ENCODE measurements at places on chromosomes 12 and 14. TPM values are rescaled to one million over a fixed set of nuclear protein-coding genes. Genes with fewer than 3 reads are reported as not detected.

The KRT82 gene
- polyA plus RNA-seq = not detected

The PLEK2 gene
- polyA plus RNA-seq = 2.2 TPM

The KLHL33 gene
- 0.15 TPM for polyA plus RNA-seq

The GUCY2C gene
- polyA plus RNA-seq = 2.1 TPM

The SOS2 gene
- polyA plus RNA-seq = 3.8 TPM

The FSCB gene
- not detected for polyA plus RNA-seq

The USP15 gene
- 60.3 TPM for polyA plus RNA-seq

The CEBPE gene
- polyA plus RNA-seq = not detected

The CLEC4D gene
- polyA plus RNA-seq = 0.17 TPM

The CBX5 gene
- polyA plus RNA-seq = 175 TPM

The P2RX2 gene
- polyA plus RNA-seq = 2.3 TPM

The NRIP2 gene
- 0.66 TPM for polyA plus RNA-seq

The NXPH4 gene
- 0.89 TPM for polyA plus RNA-seq

The LRP10 gene
- 5.4 TPM for polyA plus RNA-seq

The KRT72 gene
- not detected for polyA plus RNA-seq

The HVCN1 gene
- 10.1 TPM for polyA plus RNA-seq

The PIK3C2G gene
- not detected for polyA plus RNA-seq
